ENCODE measurements at places on chromosomes 5 and 9. TPM values are rescaled to one million over a fixed set of nuclear protein-coding genes. Genes with fewer than 3 reads are reported as not detected.

SH2D3C gene
- polyA plus RNA-seq, result 1.3 TPM

PHF24 gene
- polyA plus RNA-seq, result 10.5 TPM

FAM78A gene
- 0.24 TPM for polyA plus RNA-seq

VCAN gene
- polyA plus RNA-seq, result 21.5 TPM

FCHO2 gene
- 6.9 TPM for polyA plus RNA-seq

TEK gene
- not detected for polyA plus RNA-seq

SEC24A gene
- polyA plus RNA-seq, result 6.6 TPM

ANKRD18B gene
- 7.4 TPM for polyA plus RNA-seq

WDR31 gene
- polyA plus RNA-seq, result 0.24 TPM
